ENCODE measurements at places on chromosomes 2 and 18.

- DNase-seq = no peak
Observed at GRCh38 chr2:199480966-199481365, 23.2 kb upstream of the SATB2 start.

DNA sequence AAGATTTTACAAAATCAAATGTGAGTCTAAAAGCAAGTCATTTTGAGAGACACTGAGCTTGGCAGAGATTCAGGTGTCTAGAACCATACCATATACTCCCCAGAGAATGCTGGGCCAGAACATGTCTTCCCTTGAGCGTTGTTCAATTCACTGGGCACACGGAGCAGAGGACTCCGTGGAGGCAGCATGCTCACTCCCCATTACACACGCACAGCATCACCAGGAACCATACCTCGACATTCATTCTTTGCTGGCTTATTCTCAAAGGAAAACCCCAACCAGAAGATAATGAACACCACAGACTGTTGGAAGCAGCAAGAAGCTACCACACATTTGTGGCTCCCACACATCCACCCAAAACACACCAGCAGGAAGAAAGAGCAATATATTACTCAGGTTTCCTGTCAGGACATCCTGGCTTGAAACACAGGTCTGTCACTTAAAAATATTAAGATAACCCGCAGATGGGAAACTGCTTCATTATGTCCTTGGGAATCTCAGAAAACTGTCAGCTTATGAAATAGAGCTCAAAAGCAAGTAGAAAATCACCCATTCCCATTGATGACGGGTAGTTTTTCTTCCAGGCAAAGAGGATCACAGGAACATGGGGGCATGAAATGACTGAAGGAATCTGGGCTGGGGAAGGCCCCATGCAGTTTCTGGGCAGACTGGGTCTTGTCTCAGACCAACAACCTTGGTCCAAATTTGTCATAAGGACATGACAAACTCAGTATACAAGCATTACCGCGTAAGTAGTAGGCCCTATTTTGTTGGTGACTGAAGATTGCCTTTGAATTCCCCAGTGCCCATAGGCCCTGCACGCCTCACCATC, 46.4 kb downstream of the PCBP1 start:
- DNase-seq = no peak

GRCh38 chr2:151381266-151381665, 23.9 kb downstream of the TNFAIP6 start:
- DNase-seq = no peak

- no peak for DNase-seq
Observed at GRCh38 chr2:150389447-150389846, 98.0 kb downstream of the RND3 start.

GRCh38 chr2:172860336-172860707, 124.7 kb downstream of the RAPGEF4 start:
- no peak for DNase-seq

DNA sequence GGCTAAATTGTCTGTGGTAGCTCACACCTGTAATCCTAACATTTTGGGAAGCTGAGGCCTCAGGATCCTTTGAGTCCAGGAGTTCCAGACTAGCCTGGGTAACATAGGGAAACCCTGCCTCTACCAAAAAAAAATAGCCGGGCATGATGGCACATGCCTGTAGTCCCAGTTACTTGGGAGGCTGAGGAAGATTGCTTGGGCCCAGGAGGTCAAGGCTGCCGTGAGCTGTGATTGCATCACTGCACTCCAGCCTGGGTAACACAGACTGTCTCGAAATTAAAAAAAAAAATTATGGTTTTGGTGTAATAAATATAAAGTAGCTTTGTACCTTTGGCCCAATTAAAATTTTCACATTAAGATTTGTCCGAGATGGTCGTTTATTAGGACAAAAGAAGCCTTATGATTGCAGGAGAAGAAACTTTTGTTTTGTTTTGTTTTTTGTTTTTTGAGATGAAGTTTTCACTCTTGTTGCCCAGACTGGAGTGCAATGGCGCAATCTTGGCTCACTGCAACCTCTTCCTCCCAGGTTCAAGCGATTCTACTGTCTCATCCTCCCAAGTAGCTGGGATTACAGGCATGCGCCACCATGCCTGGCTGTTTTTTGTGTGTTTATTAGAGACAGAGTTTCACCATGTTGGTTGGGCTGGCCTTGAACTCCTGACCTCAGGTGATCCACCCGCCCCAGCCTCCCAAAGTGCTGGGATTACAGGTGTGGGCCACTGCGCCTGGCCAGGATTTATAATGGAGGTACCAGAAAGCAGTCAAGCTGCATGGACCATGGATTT, 4.1 kb downstream of the MTA3 start:
- DNase-seq = no peak

GRCh38 chr2:174972924-174973323, 32.3 kb downstream of the CHN1 start:
- DNase-seq = no peak

DNA sequence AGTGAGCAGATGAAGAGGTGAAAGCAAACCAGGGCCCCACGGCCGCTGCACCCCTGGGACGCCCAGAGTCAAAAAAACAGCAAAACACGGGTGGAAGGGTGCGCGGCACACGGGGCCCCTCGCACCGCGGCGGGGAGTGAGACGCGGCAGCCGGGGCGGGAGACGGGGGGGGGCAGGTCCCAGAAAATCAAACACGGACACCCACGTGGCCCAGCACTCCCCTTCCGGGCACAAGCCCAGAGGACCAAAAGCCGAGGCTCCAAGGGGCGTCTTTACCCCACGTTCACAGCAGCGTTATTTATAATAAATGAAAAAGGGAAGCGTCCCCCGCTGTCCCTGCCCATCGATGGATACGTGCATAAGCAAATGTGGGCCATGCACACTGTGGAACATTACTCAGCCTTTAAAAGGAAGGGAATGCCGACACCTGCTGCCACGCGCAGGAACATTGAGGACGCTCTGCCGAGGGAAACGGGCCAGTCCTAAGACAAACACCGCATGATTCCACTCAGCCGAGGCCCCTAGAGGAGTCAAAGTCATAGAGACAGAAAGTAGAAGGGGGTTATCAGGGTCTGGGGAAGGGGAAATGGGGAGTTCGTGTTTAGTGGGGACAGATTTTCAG, 677 bp upstream of the COPS9 start:
- DNase-seq = no peak

DNA sequence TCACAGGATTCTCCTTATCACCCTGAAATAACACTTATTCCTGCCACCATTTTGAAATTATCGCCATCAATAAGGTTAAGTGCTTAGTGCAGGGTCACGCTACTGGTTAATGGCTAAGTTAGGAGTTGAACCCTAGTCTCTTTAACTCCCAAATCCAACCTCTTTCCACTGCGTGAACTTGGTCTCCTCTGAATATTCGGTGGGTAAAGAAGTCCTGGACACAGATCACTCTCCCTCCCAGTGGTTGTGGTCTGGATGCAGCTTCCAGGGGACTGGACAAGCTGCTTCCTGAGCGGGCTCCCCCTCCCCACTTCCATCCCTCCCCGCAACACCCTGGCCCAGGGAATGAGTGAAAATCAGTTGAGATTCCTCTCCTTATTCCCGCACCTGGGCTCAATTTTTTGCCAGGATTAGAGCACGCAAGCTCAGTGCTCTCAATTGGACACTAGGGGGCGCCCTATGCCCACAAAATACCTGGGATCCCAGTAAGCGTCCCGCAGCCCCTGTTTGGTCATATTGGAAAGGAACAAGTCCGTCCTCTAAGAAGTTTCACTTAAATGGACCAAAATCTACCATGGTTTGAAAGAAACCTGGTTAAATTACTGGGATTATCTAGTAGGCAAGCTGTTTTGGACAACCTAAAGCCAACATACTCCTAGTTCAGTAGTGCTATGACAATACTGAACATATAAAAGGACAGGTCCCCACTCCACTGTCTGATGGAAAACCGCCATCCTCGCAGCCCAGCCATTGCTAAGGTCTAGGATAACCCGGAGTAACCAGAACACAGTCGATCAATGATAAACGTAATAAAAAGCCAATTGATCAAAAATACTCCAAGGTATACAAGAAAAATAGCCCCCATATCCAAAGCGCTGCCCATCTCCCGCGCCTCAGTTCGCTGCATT, 40.4 kb downstream of the DHRS9 start:
- peak; percentile 91 for DNase-seq

Data from Kasumi-1 (cell line).